ENCODE measurements at places on chromosomes 11 and 22. TPM values are rescaled to one million over a fixed set of nuclear protein-coding genes. Genes with fewer than 3 reads are reported as not detected.
A peak's percentile ranks its signal among the peaks of the same experiment; 100 is the strongest.

The C11orf21 gene
- not detected for total RNA-seq

DNA sequence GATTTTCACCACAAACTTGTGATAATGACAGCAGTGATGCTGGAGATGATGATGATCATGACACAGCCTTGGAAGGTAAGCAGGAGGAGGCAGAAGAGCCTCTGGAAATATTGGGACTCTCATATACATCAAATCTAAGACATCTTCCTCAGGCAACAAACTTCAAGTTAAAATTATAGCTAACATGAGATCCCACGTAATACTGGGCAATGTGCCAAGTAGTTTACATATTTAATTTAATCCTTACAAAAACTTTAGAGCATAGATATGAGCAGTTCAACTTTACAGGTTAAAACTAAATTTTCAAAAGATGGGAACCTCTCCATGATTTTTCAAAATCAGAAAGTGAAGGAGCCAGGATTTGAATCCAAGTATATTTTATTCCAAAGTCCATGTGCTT is 19.0 kb downstream of the OR52B2 start:
- no peak for DNase-seq

The KIF18A gene
- 26.5 TPM for total RNA-seq

The CCDC87 gene
- 1.2 TPM for total RNA-seq

The KREMEN1 gene
- 3.8 TPM for total RNA-seq

DNA sequence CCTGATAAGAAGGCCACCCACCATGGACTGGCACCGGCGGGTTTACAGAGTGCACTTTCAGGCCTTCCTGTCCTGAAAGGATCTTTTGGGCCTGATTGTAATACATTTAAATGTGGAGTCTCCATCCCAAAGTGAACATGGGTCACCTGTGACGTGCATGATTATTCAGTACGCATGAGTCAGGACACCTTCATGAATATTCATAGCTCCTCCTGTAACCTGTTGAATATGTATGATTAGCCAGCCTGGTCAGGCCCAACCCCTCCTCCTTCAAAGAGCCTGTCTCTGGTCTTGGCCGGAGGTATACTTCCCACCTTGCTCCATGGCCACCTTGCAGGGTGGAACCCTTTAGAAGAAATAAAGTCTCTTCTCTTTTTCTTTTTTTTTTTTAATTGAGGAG is 75.9 kb upstream of the NUP50 start:
- DNase-seq, result peak; percentile 62

- DNase-seq, result peak; percentile 5
Measured at GRCh38 chr11:55357560-55358184, 10.1 kb upstream of the OR4A15 start.
